SJSA1 (cell line): ENCODE measurements at places on chromosomes 3 and 15.

GRCh38 chr3:36876181-36876936 is 68.5 kb downstream of the TRANK1 start:
- no peak for DNase-seq

GRCh38 chr15:80769153-80769828 is 9.9 kb upstream of the CEMIP start:
- no peak for DNase-seq

- DNase-seq: no peak
Measured at GRCh38 chr15:25185156-25185710, 230.4 kb downstream of the SNRPN start.

DNA sequence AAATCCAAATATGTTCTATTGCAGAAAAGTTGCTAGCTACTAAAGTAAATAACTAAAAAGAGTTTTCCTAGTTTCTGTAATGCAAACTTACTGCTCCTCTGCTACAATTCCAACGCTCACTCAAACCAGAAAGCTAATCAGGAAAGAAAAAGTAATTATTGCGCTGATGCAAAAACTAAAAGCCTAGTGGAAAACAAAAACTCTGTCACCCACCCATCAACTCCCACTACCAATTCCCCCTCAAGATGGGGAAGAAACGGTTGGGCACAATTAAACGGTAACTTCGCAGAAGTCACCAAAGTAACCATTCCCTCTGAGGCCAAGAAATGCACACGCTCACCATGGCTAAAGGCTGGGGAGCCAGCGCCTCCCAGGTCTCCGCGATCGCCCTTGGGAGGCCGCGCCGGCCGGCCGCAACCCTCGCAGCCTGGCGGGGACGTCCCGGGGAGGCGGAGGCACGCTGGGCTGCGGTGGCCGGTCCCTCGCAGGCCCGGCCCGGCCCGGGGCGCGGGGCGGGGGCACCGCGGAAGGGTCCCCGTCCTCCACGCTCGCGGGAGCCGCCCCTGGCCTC is 684 bp downstream of the SLTM start:
- DNase-seq: no peak

DNA sequence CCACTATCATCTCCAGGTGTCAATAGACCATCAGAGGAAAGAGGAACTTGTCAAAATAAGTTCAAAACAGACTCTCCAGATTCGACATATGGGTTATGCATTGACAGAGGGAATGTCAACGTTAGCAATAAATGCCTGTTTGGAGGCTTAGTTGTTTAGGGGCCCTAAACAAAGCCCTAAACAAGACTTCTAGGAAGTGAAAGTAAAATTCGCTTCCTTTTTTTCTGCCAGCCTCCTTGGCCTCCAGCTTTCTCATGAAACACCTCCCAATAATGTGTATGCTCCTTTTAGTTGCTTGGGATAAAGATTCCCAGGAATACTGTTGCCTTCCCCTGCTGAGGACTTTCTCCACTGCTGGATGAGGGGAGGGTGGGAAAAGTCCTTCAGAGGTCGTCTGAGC is 70.9 kb upstream of the ARNT2 start:
- no peak for DNase-seq

DNA sequence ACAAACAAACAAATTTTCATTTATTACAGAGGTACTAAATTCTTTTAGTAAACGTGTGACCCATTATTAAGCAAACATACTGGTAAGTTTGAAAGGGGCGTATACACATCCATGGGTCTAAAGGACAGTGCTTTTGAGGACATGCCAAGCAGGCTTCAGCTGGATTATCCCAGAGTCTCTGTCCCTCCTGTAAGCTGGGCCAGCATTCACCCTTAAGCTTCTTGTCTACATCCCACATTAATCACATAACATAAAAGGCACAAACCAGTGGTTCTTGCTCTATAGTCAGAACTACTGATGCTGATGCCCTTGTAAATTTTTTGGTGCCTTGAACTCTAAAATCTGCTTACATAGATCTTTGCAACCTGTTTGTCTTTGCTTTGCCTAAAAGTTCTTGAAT is 150.8 kb upstream of the BNIP2 start:
- no peak for DNase-seq

DNA sequence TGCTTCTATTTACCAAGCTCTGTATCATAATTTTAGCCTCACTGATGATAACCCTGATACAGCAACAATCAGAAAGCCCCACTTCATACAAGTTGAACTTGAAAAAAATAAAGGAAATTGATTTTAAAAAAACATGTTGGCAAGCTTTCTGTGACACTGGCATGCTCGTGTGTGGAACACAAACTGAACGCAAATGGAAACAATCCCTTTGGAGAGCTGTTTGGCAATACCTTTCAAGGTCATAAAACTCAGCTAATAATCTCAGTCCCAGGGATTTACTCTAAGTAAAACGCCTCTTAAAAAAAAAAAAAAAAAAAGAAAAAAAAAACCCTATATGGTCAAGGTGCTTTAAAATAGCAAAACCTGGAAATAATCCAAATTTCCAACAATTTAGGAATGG is 166.7 kb upstream of the BCL6 start:
- no peak for DNase-seq

GRCh38 chr3:30858894-30859389 is 35.5 kb downstream of the GADL1 start:
- DNase-seq: no peak

DNA sequence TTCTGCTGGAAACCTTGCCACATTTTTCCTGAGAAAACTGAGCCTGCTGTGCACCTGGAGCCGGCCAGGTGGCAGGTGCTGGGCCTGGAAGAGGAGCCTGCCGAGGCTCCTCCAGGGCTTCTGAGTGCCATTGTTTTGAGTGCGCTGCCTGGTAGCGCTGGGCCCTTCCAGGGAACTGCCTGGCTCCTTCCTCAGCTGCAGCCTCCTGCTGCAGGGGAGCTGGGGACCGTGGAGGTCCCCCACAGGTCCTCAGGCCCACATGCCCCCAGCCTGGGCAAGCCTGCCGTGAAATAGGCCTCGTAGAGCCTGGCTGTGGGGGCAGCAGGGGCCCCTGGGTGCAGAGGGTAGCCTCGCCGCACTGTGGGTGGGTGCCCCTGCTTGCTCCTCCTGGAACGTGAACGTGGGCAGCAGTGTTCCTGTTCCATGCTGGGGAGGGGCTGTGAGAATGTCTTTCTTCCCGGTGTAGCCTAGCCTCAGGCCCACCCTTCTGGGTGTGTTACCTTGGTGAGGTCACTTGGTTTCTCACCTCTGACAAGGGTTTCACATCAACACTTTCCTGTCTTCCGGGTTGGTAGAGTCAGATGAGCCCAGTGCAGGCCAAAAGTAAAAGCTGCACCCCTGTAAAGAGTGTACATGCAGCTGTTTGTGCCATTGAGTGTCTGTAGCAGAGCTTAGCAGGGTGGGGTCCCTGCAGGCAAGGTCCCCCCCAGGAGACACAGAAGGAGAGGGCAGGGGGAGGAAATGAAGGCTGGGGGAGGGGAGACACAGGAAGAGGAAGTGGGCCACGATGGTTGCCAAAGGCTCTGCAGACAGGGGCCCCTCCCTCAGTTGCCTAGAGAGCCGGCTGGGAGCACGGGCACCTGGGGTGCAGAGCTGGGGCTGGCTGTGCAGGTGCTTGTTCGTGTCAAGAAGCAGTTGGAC is 34.5 kb downstream of the KLF13 start:
- no peak for DNase-seq

- peak; percentile 67 for DNase-seq
Measured at GRCh38 chr15:41661518-41662225, 1.5 kb downstream of the MGA start.

DNA sequence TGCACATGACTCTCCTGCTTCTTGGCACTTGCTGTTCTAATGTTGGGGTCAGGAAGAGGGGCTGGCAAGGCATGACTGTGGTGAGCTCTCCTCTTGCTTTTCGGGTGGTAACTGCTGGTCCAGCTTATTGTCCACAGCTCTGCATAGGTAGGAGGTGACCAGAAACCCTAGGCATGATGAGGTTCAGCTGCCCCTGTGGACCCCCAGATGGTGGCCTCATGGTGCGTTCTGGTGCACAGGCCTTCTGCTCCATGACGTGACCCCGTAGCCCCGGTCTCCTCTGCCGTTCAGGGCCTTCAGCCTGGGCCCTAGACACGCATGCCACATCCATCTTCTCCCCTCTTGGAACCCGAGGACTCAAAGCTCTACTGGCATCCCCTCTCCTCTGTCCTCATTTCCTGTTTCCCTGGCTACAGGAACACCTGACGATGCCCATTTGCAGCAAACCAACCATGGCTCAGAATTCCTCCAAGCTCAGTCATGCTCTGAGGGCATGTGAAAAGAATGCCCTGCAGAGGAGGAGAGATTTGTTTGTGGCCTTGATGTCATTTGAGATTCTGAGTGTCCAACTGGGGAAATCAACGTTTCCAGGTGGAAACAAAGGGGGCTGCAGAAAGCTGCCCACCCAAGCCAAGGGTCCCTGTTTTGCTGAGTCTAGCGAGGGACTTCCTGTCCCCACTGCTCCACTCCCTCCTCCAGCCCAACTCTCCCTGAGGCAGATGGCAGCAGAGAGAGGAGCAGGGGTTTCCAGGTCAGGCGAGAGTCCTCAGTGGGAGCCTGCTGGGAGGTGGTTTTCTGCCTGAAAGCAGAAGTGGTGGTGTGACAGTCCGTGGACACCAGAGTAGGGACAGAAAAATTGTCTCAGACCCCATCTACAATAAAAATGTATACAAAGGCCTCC is 198.7 kb upstream of the LYSMD4 start:
- no peak for DNase-seq

DNA sequence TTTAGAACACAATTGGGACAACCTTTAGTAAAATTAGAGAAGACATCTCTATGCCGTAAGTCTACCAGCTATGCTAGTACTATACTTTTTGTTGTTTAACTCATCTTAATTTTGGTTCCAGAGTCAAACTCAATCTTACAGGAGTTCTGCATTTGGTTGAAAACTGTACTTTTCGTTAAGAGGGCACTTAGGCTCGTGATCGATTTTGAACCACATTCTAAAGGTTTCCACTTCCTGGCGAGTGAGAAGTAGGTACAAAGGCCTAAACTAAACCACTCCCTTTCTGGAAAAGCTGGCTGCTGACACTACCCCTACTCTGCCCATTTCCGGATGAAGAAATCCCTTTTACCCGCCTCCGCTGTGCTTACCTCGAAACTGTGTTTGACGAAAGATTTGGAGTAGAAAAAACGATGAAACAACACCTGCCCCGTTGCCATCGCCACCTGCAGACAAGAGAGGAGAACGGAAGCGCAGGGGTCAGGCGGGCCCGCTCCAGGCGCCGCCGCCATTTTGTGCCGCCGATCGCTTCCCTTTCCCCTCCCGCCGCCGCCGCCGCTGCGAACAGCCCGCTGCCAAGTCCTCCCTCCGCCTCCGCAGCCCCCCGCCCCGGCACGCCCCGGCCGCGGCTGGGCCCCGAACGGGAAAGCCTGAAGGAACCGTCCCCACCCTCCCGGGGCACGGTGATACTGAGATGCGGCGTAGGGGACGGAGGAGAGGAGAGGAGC is 748 bp downstream of the CCNL1 start:
- peak; percentile 53 for DNase-seq

GRCh38 chr3:129577925-129578786 is 28.3 kb downstream of the PLXND1 start:
- no peak for DNase-seq

GRCh38 chr3:79767905-79768267 is at the start of gene ROBO1:
Gene ROBO1, minus strand, starts transcription at chr3:79767998.
- no peak for DNase-seq
